ENCODE measurements at places on chromosomes 3 and 15.

DNA sequence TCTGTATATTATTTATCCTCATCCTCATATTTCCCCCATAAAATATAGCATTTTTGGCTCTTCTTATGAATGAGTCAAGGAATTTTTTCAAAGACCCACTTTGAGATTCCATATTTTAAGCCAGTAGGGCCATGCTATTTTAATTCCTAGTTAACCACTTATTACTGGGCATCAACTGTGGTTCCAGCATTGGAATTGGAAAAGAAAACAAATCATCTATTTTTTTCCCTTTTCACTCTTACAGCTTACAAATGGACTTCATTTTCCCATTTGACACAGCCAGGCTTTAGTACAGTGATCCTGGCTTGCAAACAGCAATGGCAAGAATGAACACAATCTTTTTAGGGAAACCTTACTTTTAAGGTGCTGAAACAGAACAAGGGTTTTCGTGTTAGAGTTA is 19.4 kb upstream of the PLCL2 start:
- DNase-seq = no peak

GRCh38 chr3:48524970-48525369 is 21.0 kb upstream of the SHISA5 start:
- DNase-seq = no peak

DNA sequence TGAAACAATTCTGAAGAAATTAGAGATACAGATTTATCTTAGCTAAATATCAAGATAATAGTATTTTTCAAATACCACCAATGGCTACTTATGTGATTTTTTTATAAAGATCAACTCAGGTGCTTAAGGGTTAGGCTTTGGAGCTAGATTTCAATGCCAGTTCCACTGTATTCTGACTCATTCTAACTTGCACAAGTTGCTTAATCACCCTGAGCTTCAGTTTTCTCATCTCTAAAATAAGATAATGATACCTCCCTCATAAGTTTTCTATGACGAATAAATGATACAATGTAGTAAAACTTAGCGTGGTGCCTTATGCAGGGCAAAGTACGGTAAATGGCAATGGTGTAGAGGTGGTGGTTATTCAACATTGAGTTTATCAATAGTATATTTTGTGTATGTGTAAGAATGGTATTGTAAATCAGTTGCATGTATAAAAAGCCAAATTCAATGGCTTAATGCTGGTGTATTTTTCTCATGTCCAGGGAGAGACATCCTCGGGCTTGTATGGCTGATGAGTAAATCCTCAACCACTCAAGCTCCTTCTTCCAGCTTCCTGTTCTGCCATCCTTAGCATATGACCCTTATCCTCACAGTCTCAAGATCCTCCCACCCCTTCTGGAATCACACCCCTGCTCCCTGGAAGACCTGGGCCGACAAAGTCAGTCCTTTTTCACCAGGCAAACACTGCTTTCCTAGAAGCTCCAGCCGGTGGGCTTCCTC is 505.9 kb upstream of the CFAP20DC start:
- DNase-seq = no peak

GRCh38 chr3:168249205-168249549 is 153.5 kb upstream of the GOLIM4 start:
- no peak for DNase-seq

GRCh38 chr3:153130312-153130977 is 31.6 kb upstream of the RAP2B start:
- DNase-seq = no peak

DNA sequence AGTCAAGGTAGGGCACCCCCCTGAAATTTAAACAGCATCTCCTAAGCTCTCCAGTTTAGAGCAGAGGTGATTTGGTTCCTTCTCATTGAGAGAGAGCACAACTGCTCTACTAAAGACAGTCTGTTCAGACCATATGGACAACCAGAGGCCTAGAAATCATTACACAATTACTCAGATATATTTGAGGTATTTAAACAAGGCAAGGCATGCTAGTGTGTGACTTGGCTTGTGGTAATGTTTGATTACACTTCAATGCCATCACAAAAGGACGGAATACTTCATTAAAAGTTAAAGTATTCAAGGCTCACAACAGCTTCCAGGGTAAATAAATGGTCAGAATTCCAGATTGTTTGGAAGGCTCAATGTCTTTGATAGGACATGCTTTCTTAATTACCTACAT is 110.2 kb downstream of the LRTM1 start:
- DNase-seq = no peak

GRCh38 chr3:128152419-128153155 is 694 bp upstream of the EEFSEC start:
- peak; percentile 83 for DNase-seq

- DNase-seq = no peak
Measured at GRCh38 chr3:172224560-172225214, 185.3 kb downstream of the FNDC3B start.

DNA sequence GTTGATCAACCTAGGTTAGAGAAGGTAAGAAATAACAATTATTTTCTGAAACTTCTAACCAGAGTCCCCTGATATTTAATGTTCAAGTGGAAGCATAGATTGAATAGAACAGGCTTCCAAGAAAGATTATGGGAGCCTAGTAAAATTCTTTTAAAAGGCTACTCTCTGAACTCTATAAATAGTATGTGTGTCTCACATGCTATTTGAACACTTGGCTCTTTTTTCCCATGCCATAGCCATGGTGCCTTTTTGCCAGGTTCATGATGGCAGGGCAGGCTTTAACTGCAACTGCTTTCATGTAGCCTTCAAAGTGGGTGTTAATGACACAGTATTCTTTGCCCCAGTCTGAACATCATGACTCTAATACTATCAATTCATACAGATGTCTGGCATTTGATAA is 22.9 kb upstream of the STRIT1 start:
- DNase-seq = no peak

DNA sequence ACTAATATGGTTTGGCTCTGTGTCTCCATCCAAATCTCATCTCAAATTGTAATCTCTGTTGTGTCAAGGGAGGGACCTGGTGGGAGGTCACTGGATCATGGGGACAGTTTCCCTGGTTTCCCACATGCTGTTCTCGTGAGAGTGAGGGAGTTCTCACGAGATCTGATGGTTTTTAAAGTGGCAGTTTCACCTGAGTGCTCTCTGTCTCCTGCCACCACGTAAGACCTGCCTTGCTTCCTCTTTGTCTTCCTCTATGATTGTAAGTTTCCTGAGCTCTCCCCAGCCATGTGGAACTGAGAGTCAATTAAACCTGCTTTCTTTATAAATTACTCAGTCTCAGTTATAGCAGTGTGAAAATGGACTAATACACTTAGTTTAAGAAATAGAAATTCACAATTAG is 228.9 kb downstream of the CD47 start:
- DNase-seq = peak; percentile 50

DNA sequence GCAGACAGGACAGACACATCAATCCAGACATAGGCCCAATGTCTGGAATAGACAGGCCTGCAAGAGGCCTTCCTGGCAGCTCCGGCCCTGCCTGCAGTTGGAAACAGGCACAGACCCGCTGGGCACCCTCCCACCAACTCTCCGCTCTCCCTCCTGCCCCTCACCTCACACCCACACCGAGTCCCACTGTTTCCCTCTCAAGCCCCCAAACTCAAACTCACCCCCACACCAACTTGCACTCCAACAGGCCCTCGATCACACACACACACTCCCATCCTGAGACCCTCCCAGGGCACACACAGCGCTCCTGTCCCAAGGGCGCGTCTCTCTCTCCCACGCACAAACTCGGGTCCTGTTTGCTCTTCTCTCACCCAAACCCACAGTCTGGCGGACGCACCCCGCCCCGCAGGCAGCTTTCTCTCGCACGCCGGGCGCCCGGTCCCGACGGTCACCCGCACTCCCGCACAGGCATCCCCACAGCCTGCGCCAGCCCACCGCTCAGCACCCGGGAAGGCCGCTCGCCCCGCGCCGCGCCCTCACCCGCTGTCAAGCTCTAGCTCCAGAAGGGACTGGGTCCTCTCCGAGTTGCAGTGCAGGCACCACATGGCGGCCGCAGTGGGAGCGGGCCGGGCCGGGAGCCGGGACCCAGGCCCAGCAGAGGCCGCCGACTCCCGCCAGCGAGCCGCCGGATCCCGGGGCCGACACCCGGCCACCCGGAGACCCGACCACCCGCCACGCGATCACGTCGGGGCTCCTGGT is 106.2 kb downstream of the IQSEC1 start:
- no peak for DNase-seq

DNA sequence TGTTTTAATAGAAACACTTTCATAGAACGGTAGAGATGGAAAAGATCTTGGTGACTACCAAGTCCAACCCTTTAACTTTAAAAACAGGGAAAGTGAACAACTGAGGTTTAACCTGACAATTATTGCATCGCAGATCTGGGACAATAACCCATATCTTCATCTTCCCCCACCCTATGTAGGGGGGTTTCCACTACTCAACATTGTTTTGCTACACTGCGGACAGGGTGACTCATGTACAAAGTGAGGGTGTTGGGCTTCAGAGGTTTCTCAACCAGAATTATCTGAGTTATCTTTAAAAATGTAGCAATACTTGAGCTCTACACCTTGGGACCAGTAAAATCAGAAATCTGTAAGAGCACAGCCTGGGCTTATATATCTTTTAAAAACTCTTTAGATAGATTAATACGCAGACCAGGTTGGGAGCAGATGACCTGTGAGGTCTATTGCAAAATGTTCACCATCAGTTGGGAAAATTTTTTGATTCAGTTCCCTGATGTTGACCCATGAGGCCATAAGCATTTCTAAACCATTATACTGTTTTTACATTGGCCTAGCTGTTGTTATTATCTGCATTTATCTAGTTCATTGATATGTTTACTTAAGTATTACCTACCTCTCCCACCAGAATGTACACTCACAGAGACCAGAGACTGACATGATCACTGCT is 103.6 kb upstream of the ICE2 start:
- DNase-seq = no peak

GRCh38 chr15:30816430-30816829 is 87.3 kb upstream of the FAN1 start:
- no peak for DNase-seq

DNA sequence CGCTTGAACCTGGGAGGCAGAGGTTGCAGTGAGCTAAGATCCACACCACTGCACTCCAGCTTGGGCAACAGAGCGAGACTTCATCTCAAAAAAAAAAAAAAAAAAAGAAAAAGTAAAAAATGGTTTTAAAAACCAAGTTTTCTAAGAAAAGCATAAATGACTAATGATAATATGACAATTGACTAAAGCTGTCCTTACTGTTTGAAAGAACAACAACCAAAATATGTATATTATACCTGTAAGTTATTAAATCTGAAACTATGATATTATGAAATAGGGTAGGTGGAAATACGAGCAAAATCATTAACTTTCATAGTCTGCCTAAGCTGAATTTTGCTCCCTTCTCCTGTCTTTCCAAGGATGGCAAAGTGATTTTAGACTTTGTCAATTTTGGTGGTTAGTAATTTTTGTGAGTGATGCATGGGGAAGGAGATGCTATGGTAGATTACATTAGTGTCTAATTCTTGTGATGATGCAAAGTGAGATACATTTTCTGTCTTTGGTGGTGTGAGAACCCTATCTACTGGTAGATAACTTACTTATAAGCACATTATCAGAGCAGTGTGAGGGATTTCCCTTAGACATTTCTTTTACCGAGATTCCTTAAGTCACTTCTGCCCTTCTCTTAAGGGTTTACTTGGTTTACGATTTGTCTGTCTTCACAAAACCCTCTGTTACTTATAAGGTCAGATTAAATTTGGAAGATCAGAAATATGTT is 10.6 kb upstream of the CHD2 start:
- DNase-seq = no peak

DNA sequence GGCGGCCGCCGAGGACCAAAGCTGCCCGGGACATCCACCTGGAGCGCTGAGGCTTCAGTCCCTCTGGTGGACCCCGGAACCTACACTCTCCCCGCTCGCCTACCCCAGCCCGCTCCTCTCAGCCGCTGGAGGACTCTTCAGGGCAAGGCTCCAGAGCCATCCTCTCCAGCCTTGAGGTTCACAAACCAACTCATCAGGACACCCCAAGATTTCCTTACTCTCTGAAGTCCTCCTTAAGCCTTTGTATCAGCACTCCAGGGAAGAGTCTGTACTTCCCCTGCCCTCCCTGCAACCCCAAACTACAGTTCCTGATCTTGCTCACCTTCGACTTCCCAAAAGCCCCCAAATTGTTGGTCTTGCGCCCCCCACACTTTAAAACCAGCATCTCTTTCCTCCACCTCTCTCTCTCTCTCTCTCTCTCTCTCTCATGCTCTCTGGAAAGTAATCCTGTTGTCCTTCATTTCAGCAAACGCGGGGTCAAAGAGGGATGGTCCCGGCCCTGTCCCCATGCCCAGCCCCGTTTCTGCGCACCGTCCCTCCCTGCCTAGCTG is 438 bp downstream of the THBS1 start:
- no peak for DNase-seq

- no peak for DNase-seq
Measured at GRCh38 chr3:121411523-121411922, 134.3 kb downstream of the POLQ start.

All from OCI-LY7 (cell line).